Activated T-cell treated with anti-CD3 and anti-CD28 coated beads for 4 hours (primary cell): ENCODE measurements at places on chromosomes 13 and 19.

DNA sequence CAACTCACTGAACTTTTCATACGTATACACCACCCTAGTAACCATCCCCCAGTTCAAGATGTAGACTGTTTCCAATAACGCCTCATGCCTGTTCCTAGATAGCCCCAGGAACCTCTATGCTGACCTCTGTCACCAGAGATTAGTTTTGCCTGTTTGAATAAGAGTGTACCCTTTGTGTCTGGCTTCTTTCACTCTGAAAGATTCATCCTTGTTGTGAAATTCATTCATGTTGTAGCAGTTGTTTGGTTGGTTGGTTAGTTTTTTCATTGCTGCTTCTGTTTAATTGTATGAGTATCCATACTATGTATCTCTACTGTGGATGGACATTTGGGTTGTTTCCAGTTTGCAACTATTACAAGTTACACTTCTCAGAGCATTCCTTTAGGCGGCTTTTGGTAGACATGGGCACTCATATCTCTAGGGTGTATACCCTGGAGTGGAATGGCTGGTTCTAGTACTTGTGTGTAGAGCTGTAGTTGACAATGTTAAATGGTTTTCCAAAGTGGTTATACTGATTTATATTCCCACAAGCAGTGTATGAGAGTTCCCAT, 1.6 kb downstream of the RNASEH2B start:
- DNase-seq = no peak

DNA sequence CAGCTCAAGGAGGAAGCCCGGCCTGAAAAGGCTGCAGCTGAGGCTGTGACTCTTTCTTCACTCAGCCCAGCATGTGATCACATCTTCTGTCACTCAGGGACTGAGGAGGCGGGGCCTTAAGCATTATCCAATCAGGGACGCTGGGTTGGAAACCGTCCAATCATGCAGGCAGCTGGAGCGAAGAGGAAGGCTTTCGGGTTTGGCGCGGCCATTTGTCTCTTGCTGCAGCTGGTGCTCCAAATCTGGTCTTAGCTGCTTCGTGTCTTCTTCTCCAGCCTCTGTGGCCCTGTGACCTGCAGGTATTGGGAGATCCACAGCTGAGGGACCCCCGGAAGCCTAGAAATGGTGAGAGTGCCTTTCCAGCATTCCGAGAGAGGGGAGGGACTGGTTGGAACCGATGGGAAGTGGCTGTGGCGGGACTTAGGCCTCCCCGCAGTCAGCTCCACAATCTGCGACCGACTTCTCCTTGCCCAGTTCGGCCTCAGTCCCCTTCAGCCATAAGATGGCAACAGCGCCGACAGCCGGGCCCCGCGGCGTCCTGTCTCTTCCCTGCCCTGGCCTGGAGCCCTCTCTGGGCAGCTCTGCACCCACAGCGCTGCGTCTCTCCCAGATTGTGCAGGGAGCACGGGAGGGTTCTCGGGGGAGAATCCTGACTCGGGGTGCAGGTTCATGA, at the start of gene ZNF90:
TSS of gene ZNF90 (plus strand) at position 210 of the 673 bp plus-strand sequence. CDS start at position 343, 133 bp downstream.
- DNase-seq = peak; percentile 80

GRCh38 chr19:42366673-42367072, 23.4 kb downstream of the CNFN start:
- DNase-seq = no peak

DNA sequence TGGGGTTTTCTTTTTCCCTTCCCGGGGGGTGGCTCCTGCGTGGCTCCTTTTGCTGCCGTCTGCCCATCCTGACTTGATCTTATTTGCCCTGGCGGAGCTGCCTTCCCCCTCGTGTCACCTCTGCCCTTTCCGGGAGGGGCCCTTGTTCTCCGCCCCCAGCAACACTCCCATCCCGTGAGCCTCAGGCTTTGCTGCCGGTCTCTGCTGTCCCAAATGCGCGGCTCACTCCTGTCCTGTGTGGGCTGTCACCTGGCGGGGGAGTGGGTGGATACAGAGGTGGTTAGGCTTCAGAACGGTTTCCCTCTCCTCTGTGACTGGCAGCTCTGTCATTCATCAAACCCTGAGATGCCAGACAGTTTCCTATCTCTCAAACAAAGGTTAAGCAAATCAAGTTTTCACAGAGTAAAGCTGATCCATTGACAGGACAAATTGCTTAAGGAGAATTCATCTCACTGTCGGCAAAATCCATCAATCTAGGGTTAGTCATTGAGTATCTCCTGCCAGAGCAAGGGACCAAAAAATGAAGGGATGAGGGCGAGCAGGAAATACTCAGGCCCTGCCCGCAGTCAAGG, 84.0 kb downstream of the ANKRD10 start:
- no peak for DNase-seq

- no peak for DNase-seq
These were observed 5.7 kb downstream of the R3HDM4 start for GRCh38 chr19:907183-907853.

DNA sequence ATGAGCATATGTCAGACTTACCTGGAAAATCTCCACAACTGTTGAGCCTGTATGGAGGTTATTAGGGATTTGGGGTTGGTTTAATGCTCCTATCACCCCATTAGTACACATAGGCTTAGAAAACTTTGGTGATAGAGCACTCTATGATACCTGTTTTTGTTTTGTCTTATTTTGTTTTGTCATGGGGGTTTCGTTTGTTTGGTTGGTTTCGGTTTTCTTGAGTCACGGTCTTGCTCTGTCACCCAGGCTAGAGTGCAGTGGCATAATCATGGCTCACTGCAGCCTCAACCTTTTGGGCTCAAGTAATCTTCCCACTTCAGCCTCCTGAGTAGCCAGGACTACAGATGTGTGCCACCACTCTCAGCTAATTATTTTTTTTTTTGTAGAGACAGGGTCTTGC, 70.0 kb downstream of the MZT1 start:
- DNase-seq = no peak

GRCh38 chr19:18279516-18280246, 1.7 kb downstream of the JUND start:
- peak; percentile 89 for DNase-seq

GRCh38 chr13:34522808-34523207, 419.3 kb upstream of the NBEA start:
- no peak for DNase-seq

DNA sequence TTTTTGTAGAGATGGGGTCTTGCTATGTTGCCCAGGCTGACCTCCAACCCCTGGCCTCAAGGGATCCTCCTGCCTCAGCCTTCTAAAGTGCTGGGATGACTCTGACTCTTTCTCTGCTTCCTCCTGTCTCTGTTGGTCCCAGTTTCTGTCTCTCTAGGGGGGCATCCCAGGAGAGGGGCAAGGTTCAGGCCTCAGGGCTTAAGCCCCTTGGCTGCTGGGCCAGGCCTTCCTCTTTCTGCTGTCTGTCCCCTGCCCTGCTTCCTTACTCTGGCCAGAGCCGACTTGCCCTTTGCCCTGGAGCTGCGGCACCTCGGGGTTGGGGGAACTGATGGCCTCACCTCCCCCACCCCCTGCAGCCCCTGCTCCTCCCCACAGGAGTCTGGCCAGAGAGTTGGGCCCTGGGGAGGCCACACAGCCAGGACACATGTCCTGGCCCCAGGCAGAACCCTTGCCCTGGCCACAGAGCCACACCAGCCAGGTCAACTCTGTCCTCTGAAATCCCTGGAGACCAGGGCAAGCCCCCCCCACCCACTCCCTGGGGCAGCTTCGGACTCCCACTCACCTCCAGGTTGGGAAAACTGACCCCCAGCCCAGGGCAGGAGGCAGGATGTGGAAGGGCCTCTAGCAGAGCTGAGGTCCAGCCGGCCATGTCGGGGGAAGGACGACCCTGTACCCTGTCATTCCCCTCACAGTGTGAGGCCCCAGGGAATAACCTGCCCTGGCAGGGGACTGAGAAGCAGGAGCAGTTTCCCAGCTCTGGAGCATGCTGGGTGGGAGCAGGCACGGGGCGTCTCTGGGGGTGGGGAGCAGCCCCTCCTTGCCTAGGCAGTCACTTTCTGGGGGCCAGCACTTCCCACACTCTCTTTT, 23.7 kb downstream of the CEBPA start:
- DNase-seq = no peak

GRCh38 chr13:80359778-80360452, 19.0 kb upstream of the SPRY2 start:
- DNase-seq = no peak

- no peak for DNase-seq
These were observed 46.9 kb downstream of the OLFM4 start for GRCh38 chr13:53075356-53076041.

- DNase-seq = no peak
These were observed 30.3 kb downstream of the SHISA2 start for GRCh38 chr13:26021516-26021915.

DNA sequence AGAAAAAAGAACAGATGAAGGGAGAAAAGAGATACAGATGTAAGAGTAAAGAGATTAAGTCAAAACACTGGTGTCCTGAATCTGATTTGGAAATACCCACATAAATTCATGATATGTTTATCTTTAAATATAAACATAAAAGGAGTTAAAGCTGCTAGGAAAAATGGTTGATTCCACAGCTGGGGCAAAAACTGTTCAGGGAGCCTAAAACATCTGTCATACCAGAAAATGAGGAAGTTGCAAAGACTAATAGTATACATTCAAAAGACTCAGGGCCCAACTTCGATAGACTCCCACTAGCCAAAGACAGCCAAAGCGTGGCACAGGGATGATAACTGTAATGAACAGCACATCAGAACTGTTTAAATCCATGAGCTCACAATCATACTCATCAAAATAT, 62.0 kb downstream of the ABCC4 start:
- no peak for DNase-seq

GRCh38 chr13:51668580-51669195, 84.4 kb downstream of the WDFY2 start:
- no peak for DNase-seq

GRCh38 chr19:51821921-51822320, 27.0 kb downstream of the FPR3 start:
- no peak for DNase-seq

- DNase-seq = no peak
These were observed 41.8 kb downstream of the EFNB2 start for GRCh38 chr13:106493533-106494220.

- no peak for DNase-seq
These were observed 132.7 kb upstream of the KL start for GRCh38 chr13:32883474-32883873.

GRCh38 chr19:39264306-39265290, 3.6 kb upstream of the IFNL2 start:
- DNase-seq = no peak

GRCh38 chr13:113561417-113562084, 23.0 kb upstream of the TFDP1 start:
- no peak for DNase-seq

GRCh38 chr19:29380581-29380980, 145.2 kb upstream of the VSTM2B start:
- no peak for DNase-seq

DNA sequence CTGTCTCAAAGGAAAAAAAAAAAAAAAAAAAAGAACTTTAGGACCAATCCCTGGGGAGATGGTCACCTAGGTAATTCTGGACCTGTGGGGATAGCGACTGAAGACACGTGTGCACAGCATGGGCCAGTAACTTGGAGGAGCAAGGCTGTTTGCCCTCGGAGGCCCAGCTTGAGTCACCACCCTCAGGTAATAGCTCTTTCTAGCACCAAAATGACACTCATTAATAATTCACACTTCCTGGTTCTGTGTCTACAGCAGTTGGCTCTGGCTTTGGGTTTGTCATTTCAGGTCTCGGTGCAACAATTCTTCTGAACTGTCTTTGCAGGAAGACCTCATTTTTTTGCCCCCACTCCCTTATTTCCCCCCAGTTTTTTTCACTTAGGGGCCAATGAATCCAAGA, 3.9 kb upstream of the ATP11A start:
- DNase-seq = no peak

DNA sequence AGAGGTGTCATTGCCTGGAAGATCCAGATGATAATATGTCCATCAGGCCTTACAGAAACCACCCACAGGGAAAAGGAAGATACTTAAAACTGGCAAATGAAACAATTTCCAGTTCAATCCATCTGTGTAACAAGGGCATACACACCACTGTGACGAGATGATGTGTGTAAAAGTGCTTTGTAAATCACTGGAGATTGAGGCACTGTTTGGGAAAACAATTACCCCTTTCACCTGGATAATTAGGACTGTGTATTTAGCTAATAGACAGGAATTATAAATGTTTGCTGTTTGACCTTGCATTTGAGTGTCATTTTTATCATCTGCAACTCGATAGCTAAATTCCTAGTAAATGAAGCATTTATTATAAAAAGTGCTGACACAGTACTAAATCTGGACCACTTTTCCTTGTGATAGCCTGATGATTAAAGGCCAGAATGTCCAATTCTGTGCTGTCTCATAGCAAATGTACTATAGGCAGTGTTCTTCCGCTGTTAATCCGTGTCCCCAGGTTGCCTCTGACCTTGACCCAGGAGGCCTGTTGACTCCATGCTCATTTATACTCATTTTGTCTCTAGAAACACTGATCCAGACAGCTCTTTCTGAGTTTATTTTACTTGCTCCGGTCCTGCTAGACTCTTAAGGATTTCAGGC, 105.8 kb downstream of the LACC1 start:
- no peak for DNase-seq

DNA sequence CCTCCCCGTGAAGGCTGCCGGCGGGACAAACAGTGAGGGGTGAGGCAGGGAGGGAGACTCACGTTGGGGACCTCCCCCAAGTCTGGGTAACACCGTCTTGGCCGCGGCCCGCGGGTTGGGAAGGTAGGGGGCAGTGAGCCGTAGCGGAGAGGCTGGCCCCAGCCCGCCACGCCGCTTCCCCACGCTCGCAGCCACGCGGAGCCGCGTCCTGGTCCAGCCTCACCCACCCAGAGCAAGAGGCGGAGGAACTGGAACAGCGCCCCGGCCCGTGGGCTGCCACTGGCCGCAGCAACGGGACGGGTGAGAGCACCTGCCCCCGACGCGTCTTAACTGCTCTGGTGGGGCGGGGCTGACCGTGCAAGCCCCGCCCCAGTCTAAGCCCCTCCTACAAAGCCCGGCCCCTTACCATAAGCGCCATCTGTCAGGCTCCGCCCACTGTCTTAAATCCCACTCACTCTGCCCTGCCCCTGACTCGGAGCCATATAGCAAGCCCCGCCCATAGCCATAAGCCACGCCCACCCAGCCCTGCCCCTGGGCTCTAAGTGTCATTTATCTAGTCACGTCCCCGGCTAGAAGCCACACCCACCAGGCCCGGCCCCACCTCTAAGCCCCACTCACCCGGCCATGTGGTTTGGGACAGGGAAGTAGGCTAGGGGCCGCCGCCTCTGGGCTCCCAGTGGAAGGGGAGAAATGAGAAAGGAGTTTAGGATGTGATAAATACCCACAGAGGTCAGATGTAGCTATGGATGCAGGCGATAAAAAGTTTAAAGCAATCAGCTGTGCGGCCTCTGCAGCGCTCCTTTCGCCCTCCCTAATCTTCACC, 2.1 kb upstream of the CCL25 start:
- DNase-seq = peak; percentile 80

DNA sequence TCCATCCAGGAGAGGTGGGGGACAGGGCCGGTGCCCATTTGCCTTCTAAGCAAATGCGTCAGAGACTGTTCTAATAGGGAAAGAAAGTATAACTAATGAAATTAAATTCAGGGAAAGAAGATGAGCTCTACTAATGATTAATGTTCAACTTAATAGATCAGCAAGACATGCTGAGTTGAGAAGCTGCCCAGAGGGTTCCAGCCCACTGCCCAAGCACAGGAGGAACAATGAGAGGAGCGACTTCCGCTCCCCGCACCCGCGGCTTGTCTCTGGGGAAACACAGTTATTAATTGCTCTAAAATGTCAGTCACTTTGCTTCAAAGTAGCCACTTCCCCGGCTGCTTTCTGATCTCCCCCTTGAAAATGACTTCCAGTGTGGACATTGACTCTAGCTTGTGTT, 331.3 kb downstream of the UQCRFS1 start:
- DNase-seq = no peak

- DNase-seq = no peak
These were observed 77.4 kb upstream of the SPATA13 start for GRCh38 chr13:24083141-24083540.
